ENCODE measurements at places on chromosomes 3 and 15.

DNA sequence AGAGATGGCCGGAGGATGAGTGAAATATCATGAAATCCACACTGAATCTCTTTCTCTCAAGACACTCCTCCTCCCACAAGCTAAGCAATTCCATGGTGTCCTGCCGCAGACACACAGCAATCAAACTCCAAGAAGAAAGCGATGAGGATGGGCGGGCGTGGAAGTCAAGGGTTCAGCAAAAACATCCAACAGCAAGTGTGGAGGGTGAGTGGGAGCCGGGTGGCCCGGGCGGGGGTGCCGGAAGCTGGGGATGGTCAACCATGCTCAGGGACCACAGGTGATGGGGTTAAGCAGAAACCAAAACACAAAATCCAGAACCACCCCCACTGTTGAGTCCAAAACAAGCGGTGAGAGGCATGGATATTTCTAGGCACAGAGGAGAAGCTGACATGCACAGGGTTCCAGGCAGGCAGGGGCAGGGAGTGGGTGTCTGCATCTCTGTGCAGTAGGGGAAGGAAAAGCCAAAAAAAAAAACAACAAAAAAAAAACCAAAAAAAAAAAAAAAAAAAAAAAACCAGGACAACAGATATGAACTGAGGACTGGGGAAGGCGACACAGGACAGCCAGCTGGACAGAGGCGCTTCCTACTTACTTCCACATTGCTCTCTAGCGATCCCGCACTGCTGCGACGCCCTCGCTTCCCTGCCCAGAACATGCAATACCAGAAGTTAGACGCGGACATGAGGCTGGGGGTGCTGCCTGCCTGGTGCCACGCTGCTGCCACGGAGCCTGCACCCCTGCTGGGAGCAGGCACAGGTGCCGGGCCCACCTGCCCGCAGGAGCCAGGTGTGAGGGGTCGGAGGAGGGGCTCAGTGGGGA, 61.0 kb upstream of the RPL32 start:
- DNase-seq, result no peak

- DNase-seq, result no peak
Observed at GRCh38 chr15:67879440-67880129, 39.7 kb upstream of the RNU6-1 start.

DNA sequence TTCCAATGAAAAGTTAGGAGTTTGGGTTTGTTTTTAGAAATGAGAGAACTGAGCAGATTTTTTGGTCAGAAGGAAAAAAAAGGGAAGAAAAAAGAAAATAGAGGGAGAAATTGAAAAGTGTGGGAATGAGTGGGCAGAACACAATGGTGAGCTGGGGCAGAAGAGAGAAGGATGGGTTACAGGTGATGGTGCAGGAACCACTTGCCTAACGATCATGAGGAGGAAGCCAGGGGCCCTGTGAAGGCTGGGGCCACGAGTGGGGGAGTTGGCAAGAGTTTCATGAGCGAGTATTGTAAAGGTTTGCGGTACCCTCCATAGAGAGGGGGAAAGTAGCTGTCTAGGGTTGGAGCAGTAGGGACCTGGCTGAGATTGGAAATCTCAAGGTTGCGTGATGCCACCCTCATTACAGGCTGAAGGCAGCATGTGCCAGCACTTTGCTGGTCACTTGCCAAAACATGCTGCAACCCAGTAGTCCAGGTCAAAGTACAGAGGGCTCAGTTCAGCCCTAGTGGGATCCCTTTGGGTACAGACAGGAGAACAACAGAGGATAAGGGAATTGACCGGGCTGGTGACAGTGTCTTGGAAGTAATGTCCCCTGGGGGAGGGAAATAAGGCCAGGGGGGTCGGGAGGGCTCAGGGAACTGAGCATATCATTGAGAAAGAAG, 6.6 kb downstream of the IVD start:
- DNase-seq, result no peak

- no peak for DNase-seq
Observed at GRCh38 chr15:50046867-50047266, 72.2 kb downstream of the ATP8B4 start.

GRCh38 chr3:158659454-158660237, 12.8 kb downstream of the LXN start:
- DNase-seq, result peak; percentile 54

DNA sequence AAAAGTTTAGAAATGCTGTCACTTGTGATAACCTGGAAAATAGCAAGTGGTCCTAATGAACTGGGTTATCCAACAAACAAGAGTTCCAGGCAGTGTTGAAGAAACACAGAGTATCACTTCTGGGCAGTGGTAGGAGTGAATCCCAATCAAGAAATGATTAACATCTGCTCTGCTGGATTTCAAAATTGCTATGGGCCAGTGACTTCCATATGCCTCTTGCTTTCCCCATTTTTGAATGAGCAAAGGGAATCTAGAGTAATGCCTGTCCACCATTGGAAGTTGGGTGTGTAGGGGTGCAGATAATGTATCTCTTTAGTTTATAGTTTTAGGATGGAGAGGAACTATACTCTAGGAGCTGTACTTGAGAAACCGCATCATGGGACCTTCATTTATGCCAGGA, 236.5 kb downstream of the RPLP1 start:
- no peak for DNase-seq

Data from stimulated activated CD4-positive, alpha-beta T cell treated with anti-CD3 and anti-CD28 coated beads, Interleukin-4, amount 100 ng/mL, for 24 hours (primary cell).